Activated naive CD4-positive, alpha-beta T cell treated with anti-CD3 and anti-CD28 coated beads for 36 hours (primary cell): ENCODE measurements at places on chromosomes 2 and 18.

GRCh38 chr18:13243363-13243762 lies 24.8 kb downstream of the LDLRAD4 start:
- no peak for DNase-seq

GRCh38 chr18:24584813-24585212 lies 124.4 kb downstream of the HRH4 start:
- DNase-seq = no peak

DNA sequence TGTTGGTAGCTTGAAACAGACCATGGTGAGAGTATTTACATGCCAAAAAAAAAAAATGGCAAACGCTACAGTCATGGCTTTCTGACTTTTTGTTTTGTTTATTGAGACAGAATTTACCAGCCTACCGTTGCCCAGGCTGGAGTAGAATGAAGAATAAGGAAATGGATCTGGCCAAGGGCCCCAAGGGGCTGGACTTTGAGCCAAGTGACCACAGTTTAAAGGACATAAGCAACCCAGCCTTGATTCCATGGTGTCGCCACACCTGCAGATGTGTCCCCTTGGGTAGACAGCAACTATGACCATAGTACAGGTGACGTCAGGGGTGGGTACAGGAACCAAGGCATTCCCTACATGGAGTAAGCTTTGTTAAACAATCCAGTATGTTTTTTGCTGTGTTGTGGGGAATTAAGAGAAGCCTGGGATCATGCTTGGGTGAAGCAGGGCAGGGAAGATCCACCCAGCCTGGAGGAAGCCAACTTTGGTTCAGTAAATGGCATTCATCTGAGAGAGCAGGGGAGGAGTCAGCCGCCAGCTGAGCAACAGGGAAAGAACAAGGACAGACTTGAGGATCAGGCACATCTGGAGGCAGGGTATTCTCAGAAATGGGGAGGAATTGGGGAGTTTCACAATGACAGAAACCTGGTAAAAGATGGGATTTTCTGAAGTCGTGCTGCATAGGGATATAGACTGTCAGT lies 110.3 kb upstream of the SH3BP4 start:
- DNase-seq = no peak

DNA sequence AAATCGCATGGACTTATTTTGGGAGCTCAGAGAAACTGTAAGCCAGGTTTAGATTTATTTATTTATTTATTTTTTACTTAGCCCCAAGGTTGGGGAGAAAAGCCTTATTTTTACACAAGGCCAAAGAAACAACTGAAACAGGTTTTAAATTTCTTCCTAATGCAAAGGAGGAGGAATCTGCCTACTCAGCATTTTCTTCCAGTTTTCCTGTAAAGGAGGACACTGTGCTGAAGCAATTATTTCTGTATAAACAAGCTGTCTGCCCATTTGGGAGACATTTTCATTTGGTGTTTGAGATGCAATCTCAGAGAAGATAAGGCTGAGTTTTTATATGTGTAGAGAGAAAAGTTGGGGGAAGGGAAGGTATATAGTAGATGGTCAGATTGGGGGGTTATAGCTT lies 125.0 kb downstream of the ETAA1 start:
- DNase-seq = no peak

DNA sequence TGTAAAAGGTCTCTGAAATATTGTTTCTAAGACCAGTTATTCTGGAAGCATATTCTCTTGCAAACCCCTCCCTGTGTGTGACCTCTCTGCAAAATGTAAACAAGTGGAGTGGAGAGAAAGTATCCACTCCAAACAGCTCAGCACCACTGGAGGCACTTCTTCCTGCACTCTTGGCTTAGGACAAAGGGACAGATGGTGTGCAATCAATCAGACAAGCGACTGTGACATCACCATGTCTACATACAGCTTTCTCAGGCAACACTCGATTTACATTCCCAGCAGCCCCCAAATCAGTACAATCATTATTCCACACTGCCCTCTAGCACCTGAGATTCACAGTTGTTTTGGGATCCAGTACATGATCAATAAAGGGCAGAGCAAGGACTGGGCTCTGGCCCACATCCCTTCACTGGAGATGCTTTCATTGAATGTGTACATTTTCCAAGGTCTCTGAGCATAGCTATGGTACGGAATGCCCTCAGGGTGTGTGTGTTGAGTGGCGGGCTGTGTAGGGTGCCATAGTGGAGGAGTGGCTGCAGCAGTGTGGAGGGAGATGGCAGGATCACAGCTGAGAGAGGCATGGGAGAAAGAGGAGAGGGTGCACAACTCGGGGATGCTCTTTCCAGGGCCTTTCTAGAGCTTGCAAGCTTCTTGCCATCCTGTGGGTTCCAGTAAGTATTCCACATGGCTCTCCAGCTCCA lies 311.8 kb upstream of the ST6GAL2 start:
- DNase-seq = no peak

GRCh38 chr18:35050705-35051195 lies 9.5 kb downstream of the MAPRE2 start:
- DNase-seq = no peak

DNA sequence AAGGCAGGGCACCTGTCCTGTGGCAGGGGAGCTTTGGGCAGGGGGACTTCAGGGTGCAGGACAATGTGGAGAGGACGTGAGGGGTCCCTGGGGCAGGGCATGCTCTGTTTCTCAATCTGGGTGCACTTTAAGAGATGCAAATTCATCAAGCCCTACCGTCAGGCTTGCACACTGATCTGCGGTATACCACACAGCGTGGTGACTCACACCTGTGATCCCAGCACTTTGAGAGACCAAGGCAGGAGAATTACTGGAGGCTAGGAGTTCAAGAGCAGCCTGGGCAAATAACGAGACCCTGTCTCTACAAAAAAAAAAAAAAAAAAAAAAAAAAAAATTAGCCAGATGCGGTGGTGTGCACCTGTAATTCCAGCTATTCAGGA lies 10.2 kb upstream of the GPC1 start:
- no peak for DNase-seq

GRCh38 chr2:18602298-18602697 lies 12.9 kb upstream of the NT5C1B start:
- no peak for DNase-seq

GRCh38 chr2:70381235-70381634 lies 79.4 kb upstream of the FAM136A start:
- DNase-seq = no peak

DNA sequence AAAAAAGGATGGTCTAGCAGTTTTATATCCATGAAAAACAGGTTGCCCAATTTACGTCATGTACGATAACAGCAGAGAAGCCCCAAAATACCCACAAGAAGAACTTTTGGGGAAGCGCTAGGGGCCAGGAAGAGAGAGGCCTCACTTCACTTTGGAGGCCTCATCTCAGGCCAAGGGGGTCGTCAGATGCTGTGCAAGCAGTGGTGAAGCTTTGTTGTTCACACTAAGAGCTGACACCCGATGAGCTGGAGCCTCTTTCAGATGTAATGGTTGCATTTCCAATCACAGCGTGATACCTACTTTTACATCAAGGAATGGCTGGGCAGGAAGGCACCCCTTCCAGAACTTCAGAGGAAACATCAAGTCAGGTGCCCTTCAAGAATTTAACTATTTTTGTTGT lies 242.3 kb upstream of the PXDN start:
- DNase-seq = no peak

GRCh38 chr18:74281011-74281979 lies 10.5 kb downstream of the CYB5A start:
- no peak for DNase-seq

GRCh38 chr2:229910832-229911412 lies 10.9 kb downstream of the TRIP12 start:
- DNase-seq = peak; percentile 36

GRCh38 chr2:135186054-135186453 lies 134.0 kb downstream of the RAB3GAP1 start:
- no peak for DNase-seq

DNA sequence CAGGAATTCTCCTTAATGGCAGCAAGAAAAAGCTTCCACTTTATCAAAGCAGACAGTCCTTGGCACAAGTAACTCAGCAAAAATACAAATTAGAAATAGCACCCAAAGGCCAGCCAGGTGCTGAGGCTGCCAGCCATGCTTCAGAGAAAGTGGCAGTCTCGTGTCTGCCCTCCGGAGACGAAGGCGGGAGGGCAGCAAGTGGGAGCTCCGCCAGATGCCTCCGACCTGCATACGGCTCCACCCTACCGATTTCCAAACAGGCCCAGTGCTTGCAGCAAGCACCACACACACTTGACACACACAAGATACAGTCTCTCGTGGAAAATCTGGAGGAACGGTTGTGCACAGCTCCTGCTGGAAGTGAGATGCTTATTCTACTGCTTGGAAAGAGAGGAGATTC lies 134.9 kb upstream of the REV1 start:
- no peak for DNase-seq

- no peak for DNase-seq
Observed at GRCh38 chr2:16506366-16506765, 159.3 kb downstream of the CYRIA start.

- DNase-seq = peak; percentile 45
Observed at GRCh38 chr2:60867848-60868247, 13.5 kb upstream of the REL start.

DNA sequence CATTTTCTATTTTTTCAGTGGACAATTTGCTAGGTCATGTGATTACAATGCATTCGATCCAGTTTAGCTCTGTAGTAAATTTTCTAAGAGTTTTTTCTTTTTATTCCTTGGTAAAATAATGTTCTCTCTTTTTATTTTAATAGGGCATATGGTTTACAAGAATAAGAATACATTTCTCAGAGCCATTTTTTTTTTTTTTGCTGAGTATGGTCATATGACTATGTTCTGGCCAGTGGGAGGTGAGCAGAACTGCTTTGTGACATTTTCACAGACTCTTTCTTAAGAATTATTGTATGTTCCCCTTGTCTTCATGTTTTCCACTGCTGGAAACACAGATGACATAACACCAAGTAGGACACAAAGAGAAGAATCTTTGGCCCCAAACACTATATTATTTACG lies 626.6 kb upstream of the FSHR start:
- no peak for DNase-seq

DNA sequence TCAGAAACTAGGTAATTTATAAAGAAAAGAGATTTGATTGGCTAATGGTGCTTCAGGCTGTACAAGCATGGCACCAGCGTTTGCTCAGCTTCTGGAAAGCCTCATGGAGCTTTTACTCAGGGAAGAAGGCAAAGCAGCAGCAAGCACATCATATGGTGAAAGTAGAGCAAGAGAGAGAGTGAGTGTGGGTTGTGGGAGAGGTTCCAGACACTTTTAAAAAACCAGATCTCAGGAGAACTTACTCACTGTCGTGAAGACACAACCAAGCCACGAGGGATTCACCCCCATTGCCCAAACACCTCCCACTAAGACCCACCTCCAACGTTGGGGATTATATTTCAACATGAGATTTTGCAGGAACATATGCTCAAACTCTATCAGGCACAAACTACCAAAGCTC lies 554.6 kb upstream of the TNP1 start:
- DNase-seq = no peak

- no peak for DNase-seq
Observed at GRCh38 chr2:48343571-48344440, 186.1 kb upstream of the STON1 start.

- no peak for DNase-seq
Observed at GRCh38 chr2:196369967-196370366, 198.6 kb upstream of the STK17B start.

DNA sequence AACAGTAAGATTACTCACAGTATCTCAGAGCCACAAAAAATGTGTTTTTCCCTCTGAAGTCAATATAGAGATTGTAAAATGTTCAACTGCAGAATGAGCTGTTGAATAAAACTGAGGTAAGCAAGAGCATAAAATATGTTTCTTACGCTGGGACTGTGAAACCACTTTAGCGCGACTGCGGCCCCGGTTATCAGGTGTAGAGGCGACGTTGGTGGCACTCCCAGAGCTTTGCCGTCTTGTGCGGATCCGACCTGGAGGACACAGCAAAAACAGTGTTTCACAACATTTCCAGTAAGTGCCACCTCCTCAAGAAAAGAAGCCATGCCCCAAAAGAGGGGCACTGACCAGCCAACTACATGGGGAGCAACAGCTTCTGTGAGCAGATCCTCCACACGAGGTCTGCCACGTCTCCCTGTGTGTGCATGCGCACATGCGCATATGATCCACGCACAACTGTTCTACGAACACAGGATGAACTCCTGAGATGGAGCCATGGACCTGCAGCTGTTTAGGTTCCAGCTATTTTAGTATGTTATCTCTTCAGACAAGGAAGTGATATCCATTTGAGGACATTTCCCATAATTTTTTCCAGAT lies 100.7 kb upstream of the RNU4ATAC start:
- no peak for DNase-seq

DNA sequence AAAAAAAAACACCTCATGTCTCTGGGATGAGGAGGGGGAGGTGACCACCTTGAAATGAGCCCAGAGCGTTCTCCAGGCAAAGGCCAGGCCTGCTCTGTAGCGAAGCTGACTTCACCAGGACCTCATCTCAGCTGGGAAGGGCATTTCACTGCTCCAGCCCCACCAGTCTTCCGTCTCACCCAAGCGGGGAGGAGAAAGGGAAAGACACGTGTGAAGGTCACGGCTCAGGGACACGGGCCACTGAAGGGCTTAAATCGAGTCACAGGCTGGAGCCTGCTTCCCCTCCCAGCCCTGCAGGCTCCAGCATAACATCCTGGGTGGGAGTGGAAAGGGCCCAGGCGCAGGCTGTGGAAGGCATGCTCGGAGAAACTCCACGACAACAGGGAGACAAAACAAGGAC lies 18.1 kb downstream of the THAP4 start:
- no peak for DNase-seq

DNA sequence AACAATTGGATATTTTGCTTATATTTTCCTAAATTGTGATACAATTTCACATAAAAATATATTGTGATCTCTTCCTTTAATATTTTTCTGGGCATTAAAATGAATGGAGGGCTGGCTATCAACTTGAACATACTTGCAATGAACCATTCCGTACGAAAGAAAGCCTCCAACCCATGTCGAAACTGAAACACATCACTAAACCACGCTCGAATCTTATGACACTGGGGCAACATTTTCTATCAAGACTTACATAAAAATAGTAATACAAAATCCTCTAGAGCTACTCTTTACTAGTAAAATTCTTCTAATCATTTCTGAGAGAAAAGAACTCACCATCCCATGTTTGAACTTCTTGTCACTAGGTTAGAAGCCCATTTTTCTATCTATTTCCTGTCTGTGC lies 132.8 kb upstream of the DOK6 start:
- DNase-seq = no peak

DNA sequence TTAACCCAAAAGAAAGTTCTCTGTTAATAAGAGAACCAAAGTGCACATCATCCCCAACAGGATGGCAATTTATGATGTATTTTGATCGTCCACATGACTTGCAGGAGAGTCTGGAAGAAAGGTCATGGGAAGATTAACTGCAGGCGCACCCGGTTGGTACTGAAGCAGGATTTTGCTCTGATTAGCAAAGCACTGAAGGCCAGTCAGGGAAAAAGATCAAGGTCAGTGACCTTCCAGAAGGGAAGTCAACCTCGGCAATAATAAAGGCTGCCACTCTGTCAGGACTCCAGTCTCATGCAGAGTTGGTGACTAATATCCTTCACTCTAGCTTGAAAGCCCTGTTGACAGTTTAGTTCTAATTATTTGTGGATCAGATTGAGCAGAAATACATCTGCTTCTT lies 432.7 kb upstream of the RAB12 start:
- DNase-seq = no peak
